ENCODE measurements at places on chromosomes 5 and 9.

GRCh38 chr5:176639208-176639607, 8.1 kb upstream of the TSPAN17 start:
- no peak for DNase-seq

DNA sequence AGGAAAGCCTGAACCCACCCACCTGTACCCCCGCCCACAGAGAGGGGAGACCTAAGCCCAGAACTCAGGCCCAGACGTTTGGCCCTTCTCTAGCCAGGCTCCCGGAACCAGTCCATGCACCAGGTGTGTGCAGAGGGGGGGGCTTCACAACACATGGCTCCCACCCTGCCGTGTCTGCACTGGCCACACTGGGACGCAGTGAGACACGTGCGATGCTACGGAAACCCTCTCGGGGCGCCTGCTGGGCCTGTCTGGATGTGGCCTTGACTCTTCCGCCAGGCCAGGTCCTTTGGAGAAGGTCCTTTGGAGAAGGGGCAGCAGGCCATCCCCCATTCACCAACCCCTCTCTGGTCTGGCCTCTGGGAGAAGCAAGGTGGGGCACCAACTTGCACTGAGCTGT, 58.4 kb upstream of the SARDH start:
- no peak for DNase-seq

DNA sequence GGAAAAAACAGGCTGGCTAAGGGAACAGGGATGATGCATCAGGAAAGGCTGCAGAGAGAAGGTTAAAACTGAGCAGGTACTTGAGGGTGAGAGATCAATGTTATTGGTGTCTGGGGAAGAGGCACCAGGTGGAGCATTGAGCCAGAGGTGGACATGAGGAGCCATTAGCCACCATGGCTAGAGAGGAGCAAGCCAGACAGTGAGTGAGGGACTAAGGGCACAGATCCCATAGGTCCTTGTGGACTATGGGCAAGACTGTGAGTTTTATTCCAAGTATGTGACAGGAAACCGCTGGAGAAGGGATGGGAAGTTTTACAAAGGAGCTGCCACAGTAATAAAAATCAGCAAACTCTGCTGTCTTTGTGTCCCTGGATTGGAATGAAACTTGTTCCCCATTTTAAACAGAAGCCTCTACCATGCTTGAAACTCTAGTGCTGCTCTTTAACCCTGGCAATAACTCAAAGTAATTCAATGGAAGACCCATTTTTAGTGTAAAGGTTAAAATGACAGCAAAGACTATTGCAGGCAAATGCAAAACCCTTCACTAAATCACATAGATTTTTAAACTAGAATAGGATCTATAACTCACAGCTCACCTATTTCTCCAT, 349.8 kb downstream of the ENC1 start:
- DNase-seq: no peak

GRCh38 chr9:2018764-2019558, 3.8 kb downstream of the SMARCA2 start:
- DNase-seq: peak; percentile 45

DNA sequence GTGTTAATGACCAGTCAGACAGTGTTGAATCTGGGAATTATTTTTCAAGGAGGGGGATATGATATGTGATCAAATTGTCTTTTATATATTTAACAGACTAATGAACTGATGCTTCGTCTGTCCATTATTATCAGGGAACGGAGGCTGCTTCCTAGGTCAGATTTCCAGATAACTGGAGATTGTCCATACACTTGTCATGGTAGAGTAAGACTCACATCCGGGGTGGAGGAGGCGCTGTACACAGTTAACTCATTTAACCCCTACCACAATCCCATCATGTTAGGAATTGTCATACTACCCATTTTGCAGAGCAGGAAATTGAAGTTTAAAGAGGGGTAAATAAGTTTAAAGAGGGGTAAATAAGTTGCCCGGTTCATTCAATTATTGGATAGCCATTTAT, 55.9 kb downstream of the ARHGAP26 start:
- no peak for DNase-seq

DNA sequence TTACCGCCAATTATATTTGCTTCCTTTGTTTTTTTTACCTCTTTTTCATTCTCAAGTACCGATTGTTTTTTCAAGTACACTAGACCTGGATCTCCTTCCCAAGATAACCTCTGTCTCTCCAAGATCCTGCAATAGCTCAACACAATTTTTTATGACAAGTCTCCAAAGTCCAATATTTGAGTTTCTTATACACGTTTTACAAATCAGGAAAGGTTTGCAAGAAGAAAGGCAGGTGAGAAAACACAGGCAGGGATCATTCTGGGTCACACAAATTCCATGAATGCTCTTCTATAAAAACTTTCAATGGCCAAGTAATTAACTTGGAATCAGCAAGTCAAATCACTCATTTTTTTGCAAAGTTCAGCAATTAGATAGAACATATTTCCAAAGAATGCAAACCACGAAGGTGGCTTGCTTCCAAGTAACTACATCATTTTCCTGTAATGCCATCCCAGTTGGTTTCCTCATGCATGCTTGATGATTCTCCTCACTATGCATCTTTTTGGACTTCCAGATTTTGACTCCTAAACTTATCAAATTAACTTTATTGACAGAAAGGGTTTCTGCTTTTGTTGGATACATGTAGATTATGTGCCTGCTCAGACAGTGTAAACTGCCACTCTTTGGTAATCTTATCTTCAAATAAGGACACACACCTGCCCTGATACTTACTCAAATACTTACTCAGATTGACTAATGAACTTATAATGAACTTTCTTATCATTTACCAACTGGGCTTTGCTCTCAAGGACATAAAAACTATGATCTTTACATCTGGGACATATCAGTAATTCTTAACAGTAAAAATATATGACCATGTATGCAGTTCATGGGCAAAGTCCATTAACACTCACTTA, 24.7 kb upstream of the IFNE start:
- no peak for DNase-seq

GRCh38 chr5:137629646-137630045, 106.2 kb downstream of the KLHL3 start:
- DNase-seq: peak; percentile 31

- no peak for DNase-seq
Measured at GRCh38 chr5:92641031-92641962, 939.7 kb downstream of the NR2F1-AS1 start.

- DNase-seq: no peak
Measured at GRCh38 chr5:31059889-31060288, 133.6 kb upstream of the CDH6 start.

GRCh38 chr5:157719245-157719644, 12.0 kb upstream of the THG1L start:
- no peak for DNase-seq

- no peak for DNase-seq
Measured at GRCh38 chr9:37486256-37486615, 488 bp downstream of the POLR1E start.

GRCh38 chr9:84445737-84446136, 105.2 kb upstream of the SLC28A3 start:
- no peak for DNase-seq

- DNase-seq: no peak
Measured at GRCh38 chr5:142568283-142568995, 117.5 kb downstream of the FGF1 start.

DNA sequence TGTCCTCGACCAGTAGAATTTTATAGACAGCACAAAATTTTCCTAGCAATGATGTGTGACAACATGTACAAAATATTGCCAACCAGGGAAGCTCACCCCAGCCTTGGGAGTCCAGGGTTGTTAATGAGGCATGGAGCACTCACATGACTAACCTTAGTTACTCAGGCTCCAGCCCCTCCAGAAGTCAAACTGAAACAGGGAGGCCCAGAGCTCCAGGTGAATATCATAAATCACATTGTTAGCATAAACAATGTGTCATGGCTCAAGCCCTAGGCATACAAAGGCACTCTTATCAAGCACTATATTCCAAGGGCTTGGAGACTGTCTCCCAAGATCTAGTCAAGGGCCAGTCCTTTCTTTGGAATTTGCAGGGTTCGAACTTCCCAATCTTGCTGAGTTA, 44.4 kb downstream of the TNFAIP8 start:
- no peak for DNase-seq

- DNase-seq: no peak
Measured at GRCh38 chr5:38650946-38651345, 94.5 kb upstream of the LIFR start.

- no peak for DNase-seq
Measured at GRCh38 chr5:82849885-82850284, 227.3 kb downstream of the TMEM167A start.

- no peak for DNase-seq
Measured at GRCh38 chr5:146068977-146069779, 36.2 kb downstream of the PLAC8L1 start.

DNA sequence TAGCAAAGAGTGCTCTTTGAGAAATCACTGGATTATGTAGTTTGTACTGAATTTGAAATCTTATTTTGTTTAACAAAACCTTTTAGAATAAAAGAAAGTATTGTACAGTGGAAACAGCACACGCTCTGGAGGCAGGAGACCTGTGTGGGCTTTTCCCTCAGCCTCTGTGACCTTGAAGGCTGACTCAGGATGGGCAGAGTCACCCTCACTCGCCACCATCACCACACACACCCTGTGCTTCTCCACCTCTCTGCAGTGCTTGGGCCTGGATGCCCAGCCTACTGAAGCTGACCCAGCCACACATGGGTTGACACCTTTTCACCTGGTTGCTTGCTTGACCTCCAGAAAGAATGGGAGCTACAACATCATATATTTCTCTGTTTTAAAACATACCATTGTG, 19.6 kb downstream of the ANGPTL2 start:
- DNase-seq: no peak

GRCh38 chr5:39726467-39726866, 301.7 kb upstream of the DAB2 start:
- DNase-seq: no peak

DNA sequence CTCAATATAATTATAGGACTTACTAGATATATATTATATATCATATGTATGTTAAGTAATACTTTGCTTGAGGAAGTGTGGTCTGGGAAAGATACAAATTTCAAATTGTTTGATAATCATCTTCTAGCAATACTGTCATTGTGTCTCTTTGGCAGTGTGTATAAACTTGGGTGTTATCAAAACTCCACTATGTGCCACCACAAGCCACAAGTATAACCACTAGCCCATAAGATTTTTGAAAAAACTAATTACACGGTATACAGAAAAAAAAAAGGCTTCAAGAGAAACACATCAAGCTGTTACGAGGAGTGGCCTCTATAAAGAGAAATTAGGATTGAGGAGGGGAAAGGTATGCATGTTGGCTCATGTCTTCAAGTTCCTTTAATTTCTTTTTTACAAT, 44.7 kb upstream of the PCSK5 start:
- no peak for DNase-seq

- DNase-seq: no peak
Measured at GRCh38 chr5:174920906-174921550, 196.6 kb downstream of the MSX2 start.

DNA sequence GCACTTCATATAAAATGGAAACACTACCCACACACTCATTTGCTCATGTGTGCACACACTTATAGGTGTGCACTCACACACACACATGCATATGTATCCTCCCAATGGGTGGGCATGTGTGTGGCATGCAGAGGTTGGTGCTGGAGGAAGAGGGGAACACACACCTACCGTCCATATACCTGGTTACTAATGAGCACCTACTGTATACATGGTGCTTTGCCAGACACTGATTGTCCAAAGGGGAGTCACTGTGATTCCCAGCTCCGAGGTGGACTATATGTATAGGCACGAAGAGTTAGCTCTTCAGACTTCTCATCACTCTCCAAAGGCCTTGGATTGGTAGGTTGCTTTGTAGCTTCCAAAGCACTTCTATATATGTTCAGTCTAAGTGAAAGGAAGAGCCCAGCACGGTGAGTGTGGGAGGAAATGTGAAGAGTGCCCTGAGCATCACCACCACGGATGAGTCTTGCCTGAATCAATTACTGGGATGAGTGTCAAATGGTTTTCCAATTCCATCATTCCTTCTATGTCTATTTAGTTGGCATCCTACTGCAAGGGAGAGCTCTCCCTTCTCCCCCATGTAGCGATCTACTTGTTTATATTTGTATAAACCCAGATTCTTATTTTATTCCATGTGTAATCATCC, 12.6 kb upstream of the ERGIC1 start:
- DNase-seq: no peak
